ENCODE measurements at places on chromosomes 1 and 21. TPM values are rescaled to one million over a fixed set of nuclear protein-coding genes. Genes with fewer than 3 reads are reported as not detected.

DNA sequence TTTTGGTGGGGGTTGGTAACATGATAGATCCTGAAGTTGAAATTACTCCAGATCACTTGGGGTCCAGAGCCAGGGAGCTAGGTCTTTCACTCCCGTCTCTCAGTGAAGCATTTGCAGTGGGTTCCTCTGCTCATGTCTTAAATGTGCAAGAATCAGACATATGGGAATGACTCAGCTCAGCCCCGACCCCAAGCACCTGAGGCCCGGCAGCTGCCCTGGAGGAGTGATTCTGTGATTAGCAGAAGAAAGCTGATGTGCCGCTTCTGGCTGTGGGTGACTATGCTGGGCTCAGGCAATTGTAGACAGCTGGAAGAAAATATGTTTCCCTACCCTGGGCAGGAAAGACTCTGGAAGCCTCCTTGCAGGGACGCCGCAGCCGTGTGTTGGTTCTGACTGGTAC lies 601.7 kb downstream of the NPHP4 start:
- no peak overlapping the region for H3K4me3 ChIP-seq
- H3K27me3 ChIP-seq = no peaks in the 10 kb centered on the region
- no peaks in the 10 kb centered on the region for H3K4me1 ChIP-seq
- no peaks in the 10 kb centered on the region for H3K36me3 ChIP-seq
- no peak overlapping the region for H3K27ac ChIP-seq

The TPTE gene
- total RNA-seq = not detected

- no peak overlapping the region for H3K27ac ChIP-seq
- no peak for DNase-seq
- H3K4me1 ChIP-seq = no peaks in the 10 kb centered on the region
These were observed 22.5 kb downstream of the CHD5 start for GRCh38 chr1:6157528-6158174.

GRCh38 chr1:99180915-99181314 lies 83.4 kb upstream of the PLPPR4 start:
- DNase-seq = no peak
- no peaks in the 10 kb centered on the region for H3K4me1 ChIP-seq
- no peak overlapping the region for H3K4me3 ChIP-seq
- no peaks in the 10 kb centered on the region for H3K36me3 ChIP-seq

The CDC20 gene
- not detected for total RNA-seq

DNA sequence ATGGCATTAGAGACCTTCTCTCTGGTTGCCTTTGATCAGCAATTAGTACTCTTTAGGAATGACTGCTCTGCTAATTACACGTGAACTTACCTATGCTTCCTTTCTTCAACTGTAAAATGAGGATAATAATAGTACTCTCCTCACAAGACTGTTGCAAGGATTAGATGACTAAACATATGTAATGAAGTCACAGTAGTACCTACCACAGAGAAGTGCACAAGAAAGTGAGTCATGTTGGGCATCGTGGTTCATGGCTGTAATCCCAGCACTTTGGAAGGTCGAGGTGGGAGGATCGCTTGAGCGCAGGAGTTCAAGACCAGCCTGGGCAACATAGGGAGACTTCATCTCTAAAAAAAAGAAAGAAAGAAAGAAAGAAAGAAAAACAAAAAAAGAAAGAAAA lies 68.1 kb upstream of the AK4 start:
- H3K27me3 ChIP-seq = no peaks in the 10 kb centered on the region
- H3K36me3 ChIP-seq = no peaks in the 10 kb centered on the region
- DNase-seq = no peak
- no peak overlapping the region for H3K4me3 ChIP-seq
- no peaks in the 10 kb centered on the region for H3K4me1 ChIP-seq

DNA sequence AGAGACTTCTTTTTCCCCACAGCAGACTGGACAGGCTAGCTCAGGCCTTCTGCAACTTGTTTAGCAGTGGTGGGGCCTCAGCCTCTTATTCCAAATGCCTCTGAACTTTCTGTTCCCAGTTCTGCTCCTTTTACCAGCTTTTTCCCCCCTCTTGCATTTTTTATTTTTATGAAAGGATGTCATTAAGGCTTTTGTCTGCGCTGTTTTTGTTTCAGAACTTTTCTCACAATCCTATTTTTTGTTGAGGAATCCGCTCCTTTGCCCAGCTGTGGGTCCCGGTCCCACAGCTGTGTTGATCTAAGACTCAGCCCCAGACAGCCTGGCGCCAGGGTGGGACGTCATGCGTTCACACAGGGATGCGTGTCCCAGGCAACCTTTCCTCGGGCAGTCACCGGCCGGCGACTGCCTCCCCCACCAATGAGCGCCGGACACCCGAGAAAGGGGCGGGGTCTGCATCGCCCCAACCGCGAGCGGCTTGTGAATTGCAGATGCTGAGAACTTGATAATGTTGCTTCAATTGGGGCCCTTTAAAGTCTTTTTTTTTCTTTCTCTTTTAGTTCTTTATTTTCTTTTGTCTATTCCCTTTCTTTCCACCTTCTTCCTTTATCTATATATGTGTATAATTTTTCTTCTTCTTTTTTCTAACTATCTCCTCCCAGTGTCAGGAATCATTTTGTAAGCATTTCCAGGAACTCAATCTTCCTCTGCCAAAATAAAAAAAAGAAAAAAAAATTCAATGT lies 3.0 kb upstream of the ID3 start:
- H3K27me3 ChIP-seq = no peaks in the 10 kb centered on the region
- H3K36me3 ChIP-seq = peaks cover 15% of the 10 kb centered on the region
- no peak overlapping the region for H3K4me3 ChIP-seq

The TMPRSS15 gene
- total RNA-seq = not detected

DNA sequence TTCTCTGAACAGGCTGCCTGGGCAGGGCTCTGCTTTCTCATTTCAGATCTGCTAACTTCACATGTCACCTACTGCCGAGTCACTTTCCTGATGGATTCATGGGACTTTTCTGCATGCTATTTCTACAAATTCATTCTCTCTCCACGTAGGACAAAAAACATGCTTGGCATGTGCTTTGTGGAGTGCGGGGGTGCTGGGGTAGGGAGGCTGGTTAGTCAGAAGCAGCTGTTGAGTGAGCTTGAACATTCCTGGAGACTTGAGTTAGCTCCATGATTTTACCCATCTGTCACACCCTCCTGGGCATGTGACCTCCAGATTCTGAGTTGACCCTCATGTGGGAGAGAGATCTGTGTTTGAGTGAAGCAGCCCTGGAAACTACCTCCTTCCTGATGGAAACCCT lies 71.4 kb downstream of the UCK2 start:
- peaks cover 4% of the 10 kb centered on the region for H3K36me3 ChIP-seq
- DNase-seq = peak; percentile 65
- no peaks in the 10 kb centered on the region for H3K27me3 ChIP-seq
- H3K27ac ChIP-seq = peak overlapping the region; percentile 93
- H3K4me3 ChIP-seq = no peak overlapping the region

The SELENBP1 gene
- 102 TPM for total RNA-seq

The RSPO1 gene
- not detected for total RNA-seq

DNA sequence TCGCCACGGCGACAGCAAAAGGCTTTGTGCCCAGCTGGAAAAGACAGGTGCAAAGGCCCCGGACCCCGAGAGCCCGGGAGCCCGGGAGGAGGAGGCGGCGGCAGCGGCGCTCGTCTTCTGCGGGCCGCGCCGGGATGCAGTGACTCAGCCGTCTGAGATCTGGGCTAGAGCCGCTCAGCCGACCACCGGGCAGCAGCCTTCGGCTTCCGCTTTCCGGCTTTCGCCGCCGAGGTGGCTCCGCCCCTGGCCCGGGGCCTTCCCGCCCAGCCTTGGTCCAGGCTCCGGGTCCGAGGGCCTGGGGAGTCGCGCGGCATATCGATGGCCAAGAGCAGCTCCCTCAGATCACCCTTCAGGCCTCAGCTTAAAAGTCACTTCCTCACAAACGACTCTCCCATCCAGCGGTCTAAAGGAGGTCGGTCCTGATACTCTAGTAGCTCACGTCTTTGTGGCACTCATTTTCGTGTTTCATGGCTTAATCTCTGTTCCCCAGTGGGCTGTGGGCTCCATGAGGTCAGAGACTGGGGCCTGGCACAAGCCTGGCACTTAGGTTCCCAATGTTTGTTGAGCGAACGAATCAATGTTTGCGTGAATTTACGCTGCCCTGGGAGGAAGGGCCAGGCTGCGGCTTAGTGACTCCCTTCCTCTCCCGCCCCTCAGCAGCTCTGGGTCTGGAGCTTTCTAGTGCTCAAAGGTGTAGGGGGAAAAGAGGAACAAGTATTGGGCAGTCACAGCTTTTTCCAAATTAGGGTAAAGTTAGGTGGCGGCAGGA lies at the start of gene PHTF1:
Gene PHTF1 (minus strand): TSS at position 154 of the 769 bp plus-strand sequence. CDS start 783 bp downstream, outside the sequence.
- peak within 1 kb of the TSS; percentile 86 for H3K4me3 ChIP-seq
- H3K27ac ChIP-seq = peak within 1 kb of the TSS; percentile 99
- peak; percentile 16 for DNase-seq
- H3K4me1 ChIP-seq = no peaks in the 10 kb centered on the region
- no peaks in the 10 kb centered on the region for H3K27me3 ChIP-seq
- no peaks in the 10 kb centered on the region for H3K36me3 ChIP-seq

The ABCD3 gene
- 8.8 TPM for total RNA-seq

DNA sequence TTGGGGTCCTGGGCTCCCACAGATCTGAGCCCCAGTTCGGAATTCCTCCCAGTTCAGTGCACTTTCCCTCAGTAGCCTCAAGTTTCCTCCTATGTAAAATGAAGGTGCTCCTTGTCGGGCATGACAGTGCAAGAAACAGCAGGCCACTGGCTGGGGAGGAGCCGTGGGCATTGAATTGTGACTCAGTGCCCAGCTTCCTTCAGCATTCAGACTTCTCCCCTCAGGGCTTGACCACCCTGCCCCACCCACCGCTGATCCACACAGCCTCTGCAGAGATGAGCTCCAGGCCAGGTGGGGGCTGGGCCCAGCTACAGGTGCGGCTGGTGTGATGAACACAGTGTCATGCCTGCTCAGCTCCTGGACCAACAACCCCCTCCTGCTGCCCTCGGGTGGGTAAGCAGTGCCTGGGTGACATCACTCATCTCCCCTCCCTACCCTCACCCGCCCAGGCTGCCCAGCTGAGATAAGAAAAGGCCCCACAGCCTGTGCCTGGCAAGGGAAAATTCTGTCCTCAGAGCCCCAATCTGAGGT lies 4.9 kb downstream of the MOB3C start:
- H3K4me1 ChIP-seq = peaks cover 40% of the 10 kb centered on the region
- peaks cover 13% of the 10 kb centered on the region for H3K36me3 ChIP-seq
- H3K4me3 ChIP-seq = no peak overlapping the region
- H3K27ac ChIP-seq = peak overlapping the region; percentile 70

The PLA2G2F gene
- not detected for total RNA-seq

The SH2D5 gene
- total RNA-seq = not detected

- H3K27ac ChIP-seq = no peak overlapping the region
- H3K36me3 ChIP-seq = peaks cover 30% of the 10 kb centered on the region
- DNase-seq = no peak
- no peak overlapping the region for H3K4me3 ChIP-seq
- no peaks in the 10 kb centered on the region for H3K27me3 ChIP-seq
These were observed 49.1 kb upstream of the SDC3 start for GRCh38 chr1:30957560-30958222.

The BGLAP gene
- total RNA-seq = 19.1 TPM

DNA sequence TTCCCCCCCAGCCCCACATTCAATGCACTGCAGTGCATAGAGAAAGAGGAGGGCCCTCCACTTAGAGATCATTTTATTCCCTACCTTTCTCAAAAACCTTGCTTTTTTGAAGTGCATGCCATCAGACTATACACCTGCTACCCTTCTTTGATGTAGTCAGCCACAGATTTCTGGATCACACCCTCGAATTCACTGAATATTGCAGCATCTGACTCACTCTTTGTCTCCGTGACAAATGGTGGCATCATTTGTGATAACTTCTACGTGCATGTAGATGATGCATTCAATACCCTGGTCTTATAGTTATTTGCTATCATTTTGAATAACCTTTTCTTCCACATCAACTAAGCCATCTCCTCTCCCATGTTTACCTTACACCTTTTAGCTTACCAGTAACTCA lies 310.3 kb upstream of the SGIP1 start:
- no peak overlapping the region for H3K27ac ChIP-seq
- no peaks in the 10 kb centered on the region for H3K27me3 ChIP-seq
- no peak for DNase-seq
- no peaks in the 10 kb centered on the region for H3K36me3 ChIP-seq
- no peaks in the 10 kb centered on the region for H3K4me1 ChIP-seq
- no peak overlapping the region for H3K4me3 ChIP-seq

GRCh38 chr1:28642056-28642846 lies 616 bp downstream of the TAF12 start:
- no peaks in the 10 kb centered on the region for H3K4me1 ChIP-seq
- no peak for DNase-seq
- no peaks in the 10 kb centered on the region for H3K36me3 ChIP-seq
- H3K27ac ChIP-seq = peak overlapping the region; percentile 92
- H3K4me3 ChIP-seq = peak overlapping the region; percentile 76

DNA sequence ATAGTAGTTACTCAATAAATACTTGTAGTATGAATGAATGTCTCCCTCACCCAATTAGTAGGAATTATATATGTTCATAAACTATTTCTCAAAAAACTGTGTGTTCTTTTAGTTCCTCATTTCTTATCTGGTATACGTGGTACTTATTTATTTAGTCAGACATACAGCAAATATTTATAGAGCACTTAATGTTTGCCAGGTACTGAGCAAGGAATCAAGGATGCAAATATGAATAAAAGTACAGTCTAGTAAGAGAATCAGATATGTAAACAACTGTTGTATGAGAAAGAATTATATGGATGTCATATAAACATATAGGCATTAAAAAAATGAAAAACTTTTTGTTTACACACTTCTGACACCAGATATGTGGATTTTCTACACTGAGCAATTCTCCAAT lies 58.5 kb downstream of the ATF6 start:
- H3K27me3 ChIP-seq = no peaks in the 10 kb centered on the region
- H3K27ac ChIP-seq = no peak overlapping the region
- H3K36me3 ChIP-seq = peaks cover 27% of the 10 kb centered on the region
- H3K4me1 ChIP-seq = no peaks in the 10 kb centered on the region
- H3K4me3 ChIP-seq = no peak overlapping the region

- no peak overlapping the region for H3K4me3 ChIP-seq
- H3K36me3 ChIP-seq = no peaks in the 10 kb centered on the region
- H3K27ac ChIP-seq = no peak overlapping the region
- no peak for DNase-seq
These were observed 599.4 kb downstream of the LTN1 start for GRCh38 chr21:28393279-28393678.

DNA sequence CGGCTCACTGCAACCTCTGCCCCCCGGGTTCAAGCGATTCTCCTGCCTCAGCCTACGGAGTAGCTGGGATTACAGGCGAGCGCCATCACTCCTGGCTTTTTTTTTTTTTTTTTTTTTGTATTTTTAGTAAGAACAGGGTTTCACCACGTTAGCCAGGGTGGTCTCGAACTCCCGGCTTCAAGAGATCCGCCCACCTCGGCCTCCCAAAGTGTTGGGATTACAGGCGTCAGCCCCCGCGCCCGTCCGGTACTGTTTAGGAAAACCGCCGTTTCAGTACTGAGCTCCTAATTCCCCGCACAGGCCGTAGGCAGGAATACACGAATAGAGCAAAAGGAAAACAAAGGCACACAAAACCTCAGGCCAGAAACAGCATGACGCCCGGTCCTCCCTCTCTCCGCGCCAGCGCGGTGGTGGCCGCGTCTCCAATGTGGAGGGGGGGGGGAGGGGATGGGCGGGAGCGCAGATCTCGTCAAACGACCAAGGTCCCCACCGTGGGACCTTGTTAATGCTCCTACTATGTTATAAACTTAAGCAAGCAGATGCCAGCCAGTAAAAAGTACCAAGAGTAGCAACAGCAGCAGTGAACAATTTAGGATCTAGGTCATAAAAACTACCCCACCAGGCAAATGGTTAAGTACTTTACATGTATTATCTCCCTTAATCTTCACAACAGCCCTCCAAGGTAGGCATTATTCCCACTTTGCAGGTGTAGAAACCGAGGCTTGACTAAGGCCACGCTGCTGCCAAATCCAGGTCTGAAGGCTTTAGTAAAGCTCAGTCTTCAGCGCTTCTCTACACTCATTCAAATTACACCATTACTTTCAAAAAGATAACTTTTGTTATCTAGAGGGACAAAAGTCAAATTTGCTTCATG lies 648 bp upstream of the ADAR start:
- DNase-seq = peak; percentile 76
- no peaks in the 10 kb centered on the region for H3K36me3 ChIP-seq
- H3K4me1 ChIP-seq = no peaks in the 10 kb centered on the region
- H3K27me3 ChIP-seq = no peaks in the 10 kb centered on the region
